ENCODE measurements at places on chromosomes 2 and 18.

- H3K36me3 ChIP-seq, result no peaks in the 10 kb centered on the region
- H3K4me3 ChIP-seq, result no peak overlapping the region
- H3K27me3 ChIP-seq, result no peaks in the 10 kb centered on the region
- no peak overlapping the region for H3K27ac ChIP-seq
- no peak for DNase-seq
These were observed 1.8 kb downstream of the GNLY start for GRCh38 chr2:85695691-85696668.

GRCh38 chr2:96273763-96274162, 7.7 kb downstream of the CIAO1 start:
- no peaks in the 10 kb centered on the region for H3K4me1 ChIP-seq
- no peaks in the 10 kb centered on the region for H3K27me3 ChIP-seq
- no peak overlapping the region for H3K27ac ChIP-seq
- H3K4me3 ChIP-seq, result no peak overlapping the region

GRCh38 chr18:22009242-22009641, 160.1 kb upstream of the GATA6 start:
- H3K4me3 ChIP-seq, result no peak overlapping the region
- DNase-seq, result no peak
- H3K4me1 ChIP-seq, result no peaks in the 10 kb centered on the region

DNA sequence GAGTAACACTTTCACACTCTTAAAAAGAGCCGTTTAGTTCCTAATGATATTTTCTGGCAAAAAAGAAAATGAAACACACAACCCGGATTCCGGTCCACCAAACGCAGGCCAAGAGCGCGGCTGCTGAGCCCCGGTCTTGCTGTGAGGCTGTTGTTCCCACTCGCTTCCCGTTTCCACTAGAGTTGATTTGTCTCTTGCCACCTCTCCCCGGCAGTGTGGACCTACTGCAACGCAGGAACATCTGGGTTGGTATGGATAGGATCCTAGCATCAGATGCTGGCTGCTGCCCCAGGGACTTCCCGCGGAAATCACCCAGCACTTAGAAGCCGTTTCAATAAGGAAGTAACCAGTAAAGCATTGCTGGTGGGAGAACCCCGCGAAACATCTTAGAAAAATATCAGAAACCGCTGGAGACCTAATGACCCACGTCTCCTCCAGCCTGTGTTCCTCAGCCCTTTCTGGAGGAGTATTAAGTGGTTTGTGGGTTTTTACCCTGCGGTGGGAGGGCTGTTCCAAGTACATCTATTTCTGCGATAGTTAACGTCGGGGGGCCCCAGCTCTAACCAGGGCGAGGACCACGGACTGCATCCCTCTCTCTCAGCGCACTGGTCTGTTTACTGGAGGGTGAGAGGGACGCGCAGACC, 939 bp downstream of the DOCK10 start:
- DNase-seq, result peak; percentile 18
- H3K27ac ChIP-seq, result no peak overlapping the region
